Esophagus squamous epithelium (tissue), 5 donors: ENCODE measurements at places on chromosomes 5 and 9. TPM values are rescaled to one million over a fixed set of nuclear protein-coding genes. Genes with fewer than 3 reads are reported as not detected.

- no peak overlapping the region for H3K4me3 ChIP-seq
- H3K27ac ChIP-seq: no peak overlapping the region
- H3K27me3 ChIP-seq: no peaks in the 10 kb centered on the region
- H3K4me1 ChIP-seq: no peaks in the 10 kb centered on the region
- no peak for DNase-seq
These were observed 117.5 kb downstream of the ZNF608 start for GRCh38 chr5:124628721-124629596.

- peaks cover 28% of the 10 kb centered on the region for H3K27me3 ChIP-seq
- H3K36me3 ChIP-seq: no peaks in the 10 kb centered on the region
- DNase-seq: no peak
- no peaks in the 10 kb centered on the region for H3K4me1 ChIP-seq
These were observed 55.3 kb upstream of the EXOC3 start for GRCh38 chr5:387491-388265.

DNA sequence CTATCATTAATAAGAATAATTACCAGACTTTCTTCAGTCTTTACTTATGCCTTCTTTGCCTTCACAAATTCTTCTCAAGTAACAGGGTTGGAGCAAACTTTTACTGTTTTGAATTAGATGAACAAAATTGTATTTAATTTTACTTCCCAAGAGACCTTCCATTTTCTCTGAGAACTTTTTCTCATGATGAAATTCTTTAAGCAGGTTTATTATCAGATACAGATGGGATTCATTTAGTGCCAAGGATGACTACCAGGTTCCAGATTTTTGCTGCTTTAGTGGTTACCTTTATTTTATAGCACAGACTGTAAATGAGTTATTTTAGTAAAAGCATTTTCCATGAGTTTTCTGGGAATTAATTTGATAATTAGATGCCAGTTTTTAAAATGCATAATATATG lies 125.1 kb downstream of the GDNF start:
- no peaks in the 10 kb centered on the region for H3K27me3 ChIP-seq
- DNase-seq: no peak
- H3K36me3 ChIP-seq: no peaks in the 10 kb centered on the region
- H3K4me1 ChIP-seq: peaks cover 9% of the 10 kb centered on the region

- H3K27me3 ChIP-seq: no peaks in the 10 kb centered on the region
- H3K36me3 ChIP-seq: no peaks in the 10 kb centered on the region
- no peak overlapping the region for H3K4me3 ChIP-seq
- H3K27ac ChIP-seq: no peak overlapping the region
- DNase-seq: no peak
These were observed 30.6 kb upstream of the ADAMTS2 start for GRCh38 chr5:179375831-179376365.

SH3TC2 gene
- total RNA-seq: 2.5 TPM

DNA sequence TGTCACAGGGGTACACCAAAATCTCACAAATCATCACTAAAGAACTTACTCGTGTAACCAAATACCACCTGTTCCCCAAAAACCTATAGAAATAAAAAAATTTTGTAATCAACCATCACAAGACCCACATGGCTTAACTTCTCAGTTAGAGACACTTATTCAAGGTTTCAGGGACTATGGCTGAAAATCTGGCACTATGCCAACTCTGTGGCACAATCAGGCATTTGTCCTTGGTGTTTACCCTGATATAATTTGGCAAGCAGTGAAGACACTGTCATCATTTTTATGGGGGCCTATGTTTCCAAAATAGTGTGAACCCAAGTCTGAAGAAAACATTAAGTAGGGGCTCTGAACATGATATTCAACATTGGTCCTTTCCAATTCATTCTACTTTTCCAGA lies 59.0 kb downstream of the ZNF622 start:
- no peaks in the 10 kb centered on the region for H3K27me3 ChIP-seq
- DNase-seq: no peak
- H3K36me3 ChIP-seq: no peaks in the 10 kb centered on the region
- H3K4me3 ChIP-seq: no peak overlapping the region
- no peaks in the 10 kb centered on the region for H3K4me1 ChIP-seq

ALDH1A1 gene
- 15.9 TPM for total RNA-seq

DNA sequence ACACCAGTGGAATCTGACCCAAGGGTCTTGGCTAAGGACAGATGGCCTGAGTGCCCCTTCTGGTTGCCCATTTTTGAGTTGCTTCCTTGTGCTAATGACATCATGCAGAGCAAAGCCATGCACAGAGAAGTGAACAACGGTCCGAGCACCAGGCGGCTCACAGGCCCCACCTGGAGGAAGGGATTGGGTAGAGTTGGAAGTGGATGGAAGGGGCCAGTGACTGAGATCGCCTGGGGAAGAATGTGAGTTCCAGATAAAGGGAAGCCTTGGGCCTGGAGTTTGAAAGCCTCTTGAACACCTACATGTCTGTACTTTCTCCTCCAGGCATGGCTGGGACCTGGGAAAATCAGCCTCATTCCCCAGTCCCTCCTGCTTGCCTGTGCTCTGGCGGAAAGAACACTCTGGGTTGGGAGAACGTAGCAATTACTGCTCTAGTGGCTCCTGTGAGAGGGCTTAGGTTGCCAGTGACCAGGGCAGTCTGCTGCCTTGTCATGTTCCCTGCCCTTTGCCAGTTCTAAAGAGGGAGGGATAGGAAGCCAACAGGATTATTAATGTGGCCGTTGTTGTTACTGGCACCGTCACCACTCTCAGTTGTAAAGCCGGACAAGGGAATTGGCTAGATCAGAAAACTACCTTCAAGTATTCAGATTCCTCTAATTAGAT lies 62.5 kb upstream of the PTPN3 start:
- peaks cover 5% of the 10 kb centered on the region for H3K4me1 ChIP-seq
- no peak for DNase-seq
- H3K27me3 ChIP-seq: no peaks in the 10 kb centered on the region
- H3K36me3 ChIP-seq: no peaks in the 10 kb centered on the region
- no peak overlapping the region for H3K4me3 ChIP-seq

OTULINL gene
- total RNA-seq: 0.79 TPM

DNA sequence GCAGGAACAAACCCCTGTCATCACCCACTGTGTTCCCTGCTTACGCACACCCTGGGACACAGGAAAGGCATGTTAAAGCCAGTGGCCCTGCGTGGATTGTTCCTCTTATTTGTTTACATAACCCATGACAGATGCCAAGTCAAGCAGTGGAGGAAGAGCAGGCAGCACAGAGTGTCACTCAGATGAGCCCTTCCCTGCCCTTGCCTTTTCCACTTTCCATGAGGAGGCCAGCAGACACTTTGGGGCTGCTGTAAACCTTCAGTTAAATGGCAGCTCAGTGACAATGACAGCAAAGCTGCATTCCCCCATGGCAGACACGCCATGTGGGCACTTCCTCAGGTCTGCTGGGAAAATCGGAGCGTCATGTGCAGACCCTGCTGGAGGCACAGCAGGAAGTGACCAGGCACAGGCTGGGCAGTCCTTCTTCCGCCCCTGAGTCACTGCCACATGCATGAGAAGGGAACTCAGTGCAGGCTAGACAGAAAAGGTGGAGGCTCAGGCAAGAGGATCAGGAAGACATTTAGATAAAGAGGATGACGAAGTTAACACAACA lies 216.8 kb upstream of the PIK3R1 start:
- no peak overlapping the region for H3K4me3 ChIP-seq
- peak overlapping the region; percentile 66 for H3K27ac ChIP-seq
- peaks cover 29% of the 10 kb centered on the region for H3K4me1 ChIP-seq
- DNase-seq: peak; percentile 5
- H3K36me3 ChIP-seq: no peaks in the 10 kb centered on the region

- no peak overlapping the region for H3K4me3 ChIP-seq
- no peak for DNase-seq
- H3K27ac ChIP-seq: no peak overlapping the region
- no peaks in the 10 kb centered on the region for H3K4me1 ChIP-seq
- peaks cover 29% of the 10 kb centered on the region for H3K36me3 ChIP-seq
- H3K27me3 ChIP-seq: no peaks in the 10 kb centered on the region
These were observed 21.1 kb downstream of the UIMC1 start for GRCh38 chr5:176985516-176985915.

GRCh38 chr5:148653291-148653835 lies 964 bp downstream of the HTR4 start:
- no peak for DNase-seq
- H3K4me1 ChIP-seq: peaks cover 8% of the 10 kb centered on the region
- H3K4me3 ChIP-seq: no peak overlapping the region

CERCAM gene
- total RNA-seq: 8.3 TPM

- peaks cover 32% of the 10 kb centered on the region for H3K4me1 ChIP-seq
- peak overlapping the region; percentile 41 for H3K27ac ChIP-seq
- peaks cover 17% of the 10 kb centered on the region for H3K36me3 ChIP-seq
- DNase-seq: no peak
- no peak overlapping the region for H3K4me3 ChIP-seq
These were observed 23.6 kb downstream of the OLFML2A start for GRCh38 chr9:124800306-124801259.

GRCh38 chr9:22382331-22382730 lies 64.3 kb upstream of the DMRTA1 start:
- H3K27ac ChIP-seq: no peak overlapping the region
- H3K27me3 ChIP-seq: no peaks in the 10 kb centered on the region
- DNase-seq: no peak
- no peaks in the 10 kb centered on the region for H3K36me3 ChIP-seq

GRCh38 chr5:31731016-31731415 lies 92.1 kb downstream of the PDZD2 start:
- H3K4me3 ChIP-seq: no peak overlapping the region
- H3K27me3 ChIP-seq: no peaks in the 10 kb centered on the region
- H3K36me3 ChIP-seq: no peaks in the 10 kb centered on the region
- H3K4me1 ChIP-seq: no peaks in the 10 kb centered on the region

IFNA13 gene
- not detected for total RNA-seq

DNA sequence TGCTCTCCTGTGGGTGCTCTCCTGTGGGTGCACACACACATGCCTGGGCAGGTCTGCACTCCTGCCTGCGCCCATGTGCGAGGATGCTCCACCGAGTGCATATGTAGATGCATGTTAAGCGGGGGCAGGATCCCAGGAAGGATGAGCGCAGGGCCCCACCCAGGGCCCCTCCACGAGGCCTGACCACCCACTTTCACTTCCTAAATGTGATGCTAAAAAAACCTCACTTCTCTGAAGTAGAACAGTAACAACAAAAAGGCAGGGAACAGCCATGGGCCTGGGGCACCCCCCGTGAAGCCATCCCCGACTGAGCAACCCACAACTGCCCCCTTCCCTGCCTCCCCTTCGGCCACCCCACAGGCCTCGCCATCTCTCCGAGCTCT lies 48.2 kb upstream of the SARDH start:
- H3K4me1 ChIP-seq: peaks cover 6% of the 10 kb centered on the region
- DNase-seq: no peak
- H3K4me3 ChIP-seq: no peak overlapping the region
- no peaks in the 10 kb centered on the region for H3K27me3 ChIP-seq
- H3K27ac ChIP-seq: no peak overlapping the region
- peaks cover 32% of the 10 kb centered on the region for H3K36me3 ChIP-seq

OTP gene
- not detected for total RNA-seq

- no peak overlapping the region for H3K27ac ChIP-seq
- H3K4me3 ChIP-seq: no peak overlapping the region
- no peaks in the 10 kb centered on the region for H3K36me3 ChIP-seq
These were observed 586.3 kb downstream of the BRINP1 start for GRCh38 chr9:118782790-118783463.
